ENCODE measurements at places on chromosomes 12 and 14.

- DNase-seq, result no peak
Measured at GRCh38 chr12:104579718-104580495, 123.2 kb downstream of the CHST11 start.

DNA sequence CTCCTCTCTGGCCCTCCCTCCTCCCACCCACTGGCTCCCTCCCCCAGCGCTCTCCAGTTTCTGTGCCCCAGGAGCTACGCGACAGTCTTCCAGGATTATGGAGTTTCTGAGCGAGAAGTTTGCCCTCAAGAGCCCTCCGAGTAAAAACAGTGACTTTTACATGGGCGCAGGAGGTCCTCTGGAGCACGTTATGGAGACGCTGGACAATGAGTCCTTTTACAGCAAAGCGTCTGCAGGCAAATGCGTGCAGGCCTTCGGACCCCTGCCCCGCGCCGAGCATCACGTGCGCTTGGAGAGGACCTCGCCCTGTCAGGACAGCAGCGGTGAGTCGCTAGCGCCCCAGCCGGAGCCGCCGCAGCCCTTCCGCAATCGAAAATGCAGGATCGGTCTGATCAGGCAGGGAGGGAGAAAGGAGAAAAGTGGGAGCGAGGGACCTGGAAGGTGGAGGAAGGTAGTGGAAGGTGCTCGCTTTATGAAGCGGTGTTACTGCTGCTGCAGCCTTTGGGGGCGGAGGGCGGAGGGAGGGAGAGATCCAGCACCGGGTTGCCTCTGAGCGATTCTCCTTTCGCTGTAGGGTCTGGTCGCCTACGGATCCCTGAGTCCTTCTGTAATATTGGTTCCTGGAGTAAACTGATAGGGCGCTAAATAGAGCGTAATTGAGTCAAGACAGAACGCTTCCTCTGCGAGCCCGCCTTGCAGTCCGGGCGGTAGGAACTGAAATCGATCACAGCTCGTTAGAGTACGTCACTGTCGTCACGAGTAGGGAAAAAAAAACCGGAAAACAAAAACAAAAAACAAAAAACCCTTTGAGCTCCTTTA is at the start of gene ALX1:
Gene ALX1, plus strand, starts transcription at position 56 of the 819 bp plus-strand sequence. Its CDS starts 42 bp downstream, at position 98.
- no peak for DNase-seq

GRCh38 chr14:24390701-24391468 is 7.9 kb upstream of the NYNRIN start:
- no peak for DNase-seq

GRCh38 chr14:34040766-34041165 is 89.9 kb upstream of the EGLN3 start:
- DNase-seq, result no peak

DNA sequence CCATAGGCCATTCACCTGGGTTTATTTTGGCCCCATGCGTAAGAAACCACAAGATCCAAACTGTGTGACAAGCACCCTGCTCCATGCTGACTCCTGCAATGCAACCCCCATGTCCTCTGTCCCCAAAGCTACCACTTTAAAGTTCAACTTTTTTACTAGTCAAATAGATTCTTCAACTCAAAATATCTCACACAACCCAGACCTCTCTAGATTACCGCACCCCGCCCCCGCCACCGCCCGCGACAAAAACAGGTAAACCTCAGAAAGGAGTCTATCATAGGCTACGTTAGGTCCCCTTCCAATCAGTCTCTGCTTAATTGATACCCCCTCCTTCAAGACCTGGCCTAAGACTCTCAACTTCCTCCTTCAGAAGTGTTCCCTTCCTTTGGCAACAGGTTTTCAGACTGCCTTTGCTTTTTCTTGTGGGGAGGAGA is 2.2 kb downstream of the ZFP36L1 start:
- DNase-seq, result peak; percentile 63

GRCh38 chr12:123011701-123012100 is 31.2 kb downstream of the ARL6IP4 start:
- DNase-seq, result no peak

- no peak for DNase-seq
Measured at GRCh38 chr12:74906224-74906623, 303.4 kb downstream of the KCNC2 start.

GRCh38 chr12:89733579-89734201 is 25.1 kb upstream of the ATP2B1 start:
- DNase-seq, result no peak

GRCh38 chr12:65339161-65339560 is 60.7 kb downstream of the MSRB3 start:
- no peak for DNase-seq

DNA sequence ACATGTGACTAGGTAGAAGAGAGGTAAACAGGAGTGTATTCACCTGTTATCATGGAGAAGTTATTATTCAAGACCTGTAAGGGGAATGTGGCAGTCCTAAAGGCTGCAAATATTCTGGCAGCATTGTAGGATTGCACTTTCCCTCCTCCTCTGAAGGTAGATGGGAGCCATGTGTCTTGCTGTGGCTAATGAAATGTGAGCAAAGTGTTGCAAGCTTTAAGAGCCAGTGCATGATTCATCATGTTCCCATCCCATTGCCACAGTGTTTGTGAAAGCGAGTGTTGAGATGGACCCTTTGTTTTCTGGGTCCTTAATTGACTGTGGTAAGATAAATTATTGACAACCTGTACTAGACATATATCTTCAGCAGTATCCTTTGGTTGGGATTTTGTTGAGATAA is 128.7 kb downstream of the RGS6 start:
- no peak for DNase-seq

- DNase-seq, result no peak
Measured at GRCh38 chr12:93043192-93043876, 114.2 kb upstream of the EEA1 start.

GRCh38 chr12:120870415-120870814 is 33.7 kb downstream of the SPPL3 start:
- DNase-seq, result no peak

DNA sequence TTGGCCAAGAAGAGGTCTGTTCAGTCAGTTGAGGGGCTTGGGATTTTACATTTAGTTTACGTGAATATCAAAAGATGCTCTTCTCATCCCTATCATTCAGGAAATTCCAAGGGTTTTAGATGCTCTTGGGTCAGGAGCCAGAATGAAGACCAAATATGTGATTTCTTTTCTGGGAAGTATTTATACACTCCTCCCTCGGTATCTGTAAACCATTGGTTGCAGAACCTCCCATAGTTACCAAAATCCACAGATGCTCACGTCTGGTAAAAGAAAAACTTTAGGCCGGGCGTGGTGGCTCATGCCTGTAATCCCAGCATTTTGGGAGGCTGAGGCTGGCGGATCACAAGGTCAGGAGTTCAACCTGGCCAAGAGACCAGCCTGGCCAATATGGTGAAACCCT is 75.9 kb downstream of the TNFAIP2 start:
- DNase-seq, result no peak

DNA sequence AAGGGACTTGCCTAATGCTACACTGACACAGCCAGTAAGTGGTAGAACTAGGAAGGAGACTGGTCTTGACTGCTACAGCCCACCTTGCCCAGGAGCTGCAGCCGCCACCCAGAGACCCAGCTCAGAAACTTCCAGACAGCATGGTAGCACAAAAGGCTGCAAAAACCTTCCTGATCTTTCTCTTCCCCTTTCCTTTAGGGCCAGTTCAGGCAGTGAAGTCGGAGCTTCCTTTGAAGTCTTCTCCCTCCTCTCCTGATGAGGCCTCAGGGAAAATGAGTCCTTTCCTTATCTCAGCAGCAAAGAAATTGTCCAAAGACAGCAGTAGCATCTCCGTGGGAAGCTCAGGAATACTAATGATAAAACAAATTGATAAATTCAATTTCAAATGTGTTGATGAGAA is 21.0 kb upstream of the CHST11 start:
- DNase-seq, result no peak

DNA sequence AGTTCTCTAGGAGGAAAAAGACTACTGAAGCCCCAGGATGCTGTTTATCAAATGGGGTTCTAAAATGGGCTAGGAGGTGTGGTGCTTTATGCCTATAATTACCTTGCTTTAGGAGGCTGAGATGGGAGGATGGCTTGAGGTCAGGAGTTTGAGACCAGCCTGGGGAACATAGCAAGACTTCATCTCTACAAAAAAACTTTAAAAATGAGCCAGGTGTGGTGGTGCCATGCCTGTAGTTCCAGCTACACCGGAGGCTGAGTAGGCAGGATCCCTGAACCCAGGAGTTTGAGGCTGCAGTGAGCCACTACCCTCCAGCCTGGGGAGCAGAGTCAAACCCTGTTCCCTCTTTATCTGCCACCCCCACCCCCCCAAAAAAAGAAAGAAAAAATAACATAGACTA is 23.3 kb upstream of the SLC2A3 start:
- DNase-seq, result no peak

- DNase-seq, result no peak
Measured at GRCh38 chr14:94356379-94357056, 31.9 kb downstream of the SERPINA1 start.

- no peak for DNase-seq
Measured at GRCh38 chr12:95970905-95971304, 25.2 kb downstream of the HAL start.

DNA sequence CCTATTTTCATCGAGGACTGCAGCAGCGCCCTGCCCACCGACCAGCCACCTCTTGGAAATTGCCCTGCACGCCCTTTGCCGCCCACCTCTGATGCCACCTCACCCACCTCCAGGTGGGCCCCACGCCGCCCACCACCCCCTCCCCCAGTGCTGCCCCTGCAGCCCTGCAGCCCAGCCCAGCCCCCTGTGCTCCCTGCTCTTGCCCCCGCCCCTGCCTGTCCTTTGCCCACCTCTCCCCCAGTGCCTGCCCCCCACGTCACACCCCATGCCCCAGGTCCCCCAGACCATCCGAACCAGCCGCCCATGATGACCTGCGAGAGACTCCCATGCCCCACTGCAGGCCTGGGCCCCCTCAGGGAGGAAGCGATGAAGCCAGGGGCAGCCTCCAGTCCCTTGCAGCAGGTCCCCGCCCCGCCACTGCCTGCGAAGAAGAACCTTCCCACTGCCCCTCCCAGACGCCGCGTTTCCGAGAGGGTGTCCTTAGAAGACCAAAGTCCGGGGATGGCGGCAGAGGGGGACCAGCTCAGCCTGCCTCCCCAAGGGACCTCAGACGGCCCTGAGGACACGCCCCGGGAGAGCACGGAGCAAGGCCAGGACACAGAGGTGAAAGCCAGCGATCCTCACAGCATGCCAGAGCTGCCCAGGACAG is 96.5 kb downstream of the LGMN start:
- peak; percentile 28 for DNase-seq

- DNase-seq, result no peak
Measured at GRCh38 chr14:47366006-47366405, 309.4 kb downstream of the MDGA2 start.

DNA sequence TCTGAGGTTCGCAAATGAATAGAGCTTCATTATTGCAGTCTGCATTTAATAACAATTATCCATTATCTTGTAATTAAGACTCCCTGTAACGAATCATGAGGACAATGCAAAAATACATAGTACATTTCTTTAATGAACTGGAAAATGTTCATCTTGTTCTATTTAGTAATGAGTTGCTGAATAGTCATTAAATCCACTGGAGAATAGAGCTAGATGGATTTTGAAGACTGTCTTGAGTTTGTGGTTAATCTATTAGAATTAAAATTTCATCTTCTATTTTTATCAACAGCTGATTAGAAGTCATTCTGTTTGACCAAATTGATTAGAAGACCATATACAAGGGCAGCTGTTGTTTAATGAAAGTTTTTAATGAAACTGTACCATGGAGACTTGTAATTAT is 107.2 kb downstream of the DERA start:
- no peak for DNase-seq

- no peak for DNase-seq
Measured at GRCh38 chr12:51126297-51126696, 42.9 kb upstream of the CSRNP2 start.

GRCh38 chr14:105363847-105364708 is 34.3 kb upstream of the TEX22 start:
- no peak for DNase-seq

GRCh38 chr12:121712461-121713256 is at the start of gene TMEM120B:
Gene TMEM120B, plus strand, starts transcription at chr12:121712752. Its CDS starts 144 bp downstream, at chr12:121712896.
- peak; percentile 77 for DNase-seq

- no peak for DNase-seq
Measured at GRCh38 chr12:13627536-13627935, 353.9 kb downstream of the GRIN2B start.

GRCh38 chr14:53786045-53786444 is 170.6 kb downstream of the BMP4 start:
- DNase-seq, result no peak

GRCh38 chr12:76216585-76217472 is 131.4 kb downstream of the BBS10 start:
- no peak for DNase-seq

DNA sequence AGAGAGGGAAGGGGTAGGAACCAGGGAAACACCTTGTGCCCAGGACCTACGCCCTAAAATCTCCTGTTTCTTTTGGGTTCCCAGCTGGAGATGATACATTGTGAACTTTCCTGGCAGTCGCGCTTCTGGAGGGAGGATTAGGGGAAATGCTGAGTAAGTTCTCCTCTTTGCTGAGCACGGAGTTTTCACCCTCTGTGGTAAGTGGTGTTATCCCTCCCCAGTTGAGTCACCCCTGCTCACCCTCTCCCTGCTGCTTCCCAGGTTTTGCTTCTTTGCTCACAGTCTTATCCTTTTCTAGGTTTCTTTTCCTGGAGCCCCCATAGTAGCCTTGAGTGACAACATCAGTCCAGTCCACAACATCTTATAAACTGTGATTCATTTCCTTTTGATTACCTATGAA is 789.1 kb downstream of the TMEM121 start:
- DNase-seq, result no peak

GRCh38 chr14:31419967-31420318 is 407 bp downstream of the HEATR5A start:
- peak; percentile 2 for DNase-seq

GRCh38 chr12:111441107-111441928 is 35.6 kb downstream of the SH2B3 start:
- DNase-seq, result no peak

GRCh38 chr14:76742966-76743365 is 18.3 kb upstream of the VASH1 start:
- DNase-seq, result no peak

DNA sequence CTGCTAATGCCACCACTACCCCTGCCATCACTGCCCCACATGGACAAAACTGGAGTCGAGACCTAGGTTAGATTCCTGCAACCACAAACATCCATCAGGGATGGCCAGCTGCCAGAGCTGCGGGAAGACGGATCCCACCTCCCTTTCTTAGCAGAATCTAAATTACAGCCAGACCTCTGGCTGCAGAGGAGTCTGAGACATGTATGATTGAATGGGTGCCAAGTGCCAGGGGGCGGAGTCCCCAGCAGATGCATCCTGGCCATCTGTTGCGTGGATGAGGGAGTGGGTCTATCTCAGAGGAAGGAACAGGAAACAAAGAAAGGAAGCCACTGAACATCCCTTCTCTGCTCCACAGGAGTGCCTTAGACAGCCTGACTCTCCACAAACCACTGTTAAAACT is 7.1 kb upstream of the OAS2 start:
- DNase-seq, result no peak

Measured in activated CD4-positive, alpha-beta T cell treated with anti-CD3 and anti-CD28 coated beads for 4 hours (primary cell).